ENCODE measurements at places on chromosomes 13 and 19.

DNA sequence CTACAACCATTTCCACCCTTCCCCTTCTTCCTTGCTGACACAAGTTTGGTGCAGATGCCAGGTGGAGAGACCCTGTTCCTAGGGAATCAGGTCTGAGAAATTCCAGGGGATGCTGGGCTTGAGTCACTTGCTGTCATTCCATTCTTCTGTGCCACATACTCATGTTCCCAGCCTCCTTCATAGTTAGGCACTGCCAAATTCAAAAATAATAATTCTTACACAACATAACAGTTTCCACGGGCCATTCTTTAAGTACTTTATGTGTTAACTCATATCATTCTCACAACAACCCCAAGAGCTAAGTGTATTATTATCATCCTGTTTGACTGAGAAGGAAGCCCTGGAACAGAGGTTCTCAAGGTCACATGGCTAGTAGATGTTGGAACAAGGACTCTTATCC, 27.1 kb upstream of the POMP start:
- no peak for DNase-seq

- DNase-seq = no peak
Measured at GRCh38 chr19:29917911-29918310, 24.1 kb upstream of the URI1 start.

GRCh38 chr19:54674021-54674617, 11.3 kb downstream of the LILRB4 start:
- DNase-seq = no peak

DNA sequence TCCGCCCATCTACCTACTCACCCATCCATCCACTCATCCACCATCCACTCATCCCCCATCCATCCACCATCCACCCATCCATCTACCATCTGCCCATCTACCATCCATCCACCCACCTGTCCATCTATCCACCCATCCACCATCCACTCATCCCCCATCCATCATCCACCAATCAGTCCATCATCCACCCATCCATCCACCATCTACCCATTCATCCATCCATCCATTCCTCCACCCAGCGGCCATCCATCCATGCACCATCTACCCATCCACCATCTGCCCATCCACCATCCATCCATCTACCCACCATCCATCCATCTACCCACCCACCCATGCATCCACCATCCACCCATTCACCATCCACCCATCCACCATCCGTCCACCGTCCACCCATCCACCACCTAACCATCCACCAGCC, 13.6 kb upstream of the JUND start:
- DNase-seq = no peak

DNA sequence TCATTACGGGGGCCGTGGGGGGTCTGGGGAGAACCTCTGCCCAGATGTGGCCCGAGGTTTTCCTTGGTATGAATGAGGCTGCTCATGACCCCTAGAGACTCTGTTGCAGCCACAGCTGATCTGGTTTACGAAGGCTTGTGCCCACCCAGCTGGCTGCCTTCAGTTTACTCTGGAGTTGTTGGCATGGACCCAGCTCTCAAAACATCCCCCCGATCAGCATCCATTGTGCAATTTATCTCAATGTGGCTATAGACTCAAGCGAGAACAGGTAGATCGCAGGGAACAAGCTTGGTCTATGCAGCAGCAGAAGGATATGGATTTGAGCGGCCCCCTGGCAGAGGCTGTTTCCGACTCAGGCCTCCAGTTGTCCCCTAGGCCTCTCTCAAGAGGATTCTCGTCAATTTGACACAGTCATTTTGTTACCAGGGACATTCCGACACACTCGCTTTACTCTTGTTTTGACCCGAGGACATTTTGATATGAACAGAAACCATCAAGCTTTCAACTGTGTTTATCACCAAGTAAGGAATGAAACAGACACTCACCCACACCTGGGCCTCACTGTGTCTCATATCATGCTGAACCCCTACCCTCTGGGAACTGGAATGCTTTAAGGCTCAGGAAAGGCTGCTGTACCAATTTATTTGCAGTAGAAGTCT, 161.5 kb downstream of the KATNAL1 start:
- DNase-seq = no peak

- no peak for DNase-seq
Measured at GRCh38 chr19:1304197-1304924, 18.7 kb downstream of the EFNA2 start.

DNA sequence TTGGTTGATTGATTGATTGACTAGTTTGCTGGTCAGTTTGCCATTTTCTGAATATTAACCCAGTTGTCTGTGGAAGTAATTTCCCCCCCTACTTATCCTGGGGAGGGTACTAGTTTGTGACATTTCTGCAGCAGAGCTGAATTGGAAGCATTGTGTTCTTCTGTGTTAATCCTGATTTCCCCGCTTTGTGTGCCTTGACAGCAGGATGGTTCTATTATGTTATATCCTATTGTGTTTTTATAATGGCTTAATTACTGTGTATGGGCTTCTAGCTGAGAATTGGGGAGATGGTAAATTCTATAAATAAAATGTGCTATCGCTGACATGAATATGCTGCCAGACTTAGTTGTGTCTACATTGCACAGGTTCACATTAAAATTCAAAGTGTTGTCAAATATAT, 499.7 kb downstream of the COG6 start:
- DNase-seq = no peak

GRCh38 chr13:28451482-28452217, 43.3 kb downstream of the FLT1 start:
- DNase-seq = no peak

GRCh38 chr13:23739596-23739995, 149.6 kb downstream of the MIPEP start:
- no peak for DNase-seq

GRCh38 chr13:106496072-106496997, 39.1 kb downstream of the EFNB2 start:
- no peak for DNase-seq

- no peak for DNase-seq
Measured at GRCh38 chr19:45147835-45148676, 12.7 kb downstream of the NKPD1 start.

GRCh38 chr19:7869910-7870511, 4.2 kb downstream of the PRR36 start:
- DNase-seq = no peak

- no peak for DNase-seq
Measured at GRCh38 chr13:29963089-29963488, 112.7 kb upstream of the UBL3 start.

DNA sequence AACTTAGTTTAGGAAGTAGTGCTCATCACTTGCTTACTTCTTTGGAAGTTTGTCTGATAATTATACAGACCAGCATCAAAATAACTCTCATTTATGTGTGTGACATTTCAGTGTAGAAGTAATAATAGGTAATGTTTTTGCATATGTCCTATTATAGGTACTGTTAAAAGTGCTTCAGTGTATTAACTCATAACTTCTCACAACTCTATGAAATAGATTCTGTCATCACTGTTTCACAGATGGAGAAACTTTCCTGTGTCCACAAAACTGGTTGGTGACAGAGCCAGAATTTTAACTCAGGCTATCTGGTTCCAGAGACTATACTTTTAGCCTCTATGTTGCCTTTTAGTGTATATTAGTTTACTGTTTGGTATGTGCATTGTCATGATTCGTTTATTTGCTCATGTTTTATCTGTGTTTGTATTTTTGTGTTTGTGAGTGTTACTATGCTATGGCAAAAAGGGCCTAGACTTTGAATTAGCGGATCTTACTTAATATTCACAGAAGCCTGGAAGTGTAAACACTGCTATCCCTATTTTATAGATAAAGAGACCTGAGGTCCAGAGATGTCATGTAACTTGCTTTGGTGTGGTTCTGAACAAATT, 12.7 kb downstream of the LPAR6 start:
- no peak for DNase-seq

DNA sequence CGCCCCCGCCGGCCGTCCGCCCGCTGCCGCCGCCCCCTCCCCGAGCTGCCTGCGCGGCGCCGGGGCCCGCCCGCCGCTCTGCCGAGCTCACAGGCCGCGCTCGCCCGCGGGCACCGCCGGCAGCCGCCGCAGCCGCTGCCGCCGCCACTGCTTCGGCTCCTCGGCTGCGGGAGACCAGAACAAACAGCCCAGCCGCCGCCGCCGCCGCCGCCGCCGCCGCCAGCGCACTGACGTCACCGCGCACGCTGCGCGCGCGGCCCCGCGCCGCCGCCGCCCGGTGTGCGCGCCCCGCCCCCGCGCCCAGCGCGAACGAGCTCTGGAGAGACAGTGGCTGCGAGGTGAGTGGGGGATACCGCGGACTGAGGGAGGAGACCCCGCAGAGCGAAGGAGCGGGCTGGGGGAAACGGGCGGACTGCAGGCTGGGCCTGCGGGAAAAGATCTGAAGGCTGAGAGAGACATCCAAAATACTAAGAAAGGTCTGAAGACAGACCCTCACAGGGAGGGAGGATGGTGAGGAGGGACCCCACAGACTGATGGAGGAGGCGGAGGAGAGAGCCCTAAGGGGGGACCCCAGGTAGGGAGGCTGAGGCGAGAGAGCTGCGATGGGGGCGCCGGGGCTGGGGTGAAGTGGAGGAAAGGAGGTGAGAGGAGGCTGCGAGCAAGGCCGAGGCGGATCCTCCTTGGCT, at the start of gene BRD4:
Gene BRD4, minus strand, starts transcription at position 229 of the 686 bp plus-strand sequence. CDS start 59,440 bp downstream, outside the sequence.
- DNase-seq = peak; percentile 46

DNA sequence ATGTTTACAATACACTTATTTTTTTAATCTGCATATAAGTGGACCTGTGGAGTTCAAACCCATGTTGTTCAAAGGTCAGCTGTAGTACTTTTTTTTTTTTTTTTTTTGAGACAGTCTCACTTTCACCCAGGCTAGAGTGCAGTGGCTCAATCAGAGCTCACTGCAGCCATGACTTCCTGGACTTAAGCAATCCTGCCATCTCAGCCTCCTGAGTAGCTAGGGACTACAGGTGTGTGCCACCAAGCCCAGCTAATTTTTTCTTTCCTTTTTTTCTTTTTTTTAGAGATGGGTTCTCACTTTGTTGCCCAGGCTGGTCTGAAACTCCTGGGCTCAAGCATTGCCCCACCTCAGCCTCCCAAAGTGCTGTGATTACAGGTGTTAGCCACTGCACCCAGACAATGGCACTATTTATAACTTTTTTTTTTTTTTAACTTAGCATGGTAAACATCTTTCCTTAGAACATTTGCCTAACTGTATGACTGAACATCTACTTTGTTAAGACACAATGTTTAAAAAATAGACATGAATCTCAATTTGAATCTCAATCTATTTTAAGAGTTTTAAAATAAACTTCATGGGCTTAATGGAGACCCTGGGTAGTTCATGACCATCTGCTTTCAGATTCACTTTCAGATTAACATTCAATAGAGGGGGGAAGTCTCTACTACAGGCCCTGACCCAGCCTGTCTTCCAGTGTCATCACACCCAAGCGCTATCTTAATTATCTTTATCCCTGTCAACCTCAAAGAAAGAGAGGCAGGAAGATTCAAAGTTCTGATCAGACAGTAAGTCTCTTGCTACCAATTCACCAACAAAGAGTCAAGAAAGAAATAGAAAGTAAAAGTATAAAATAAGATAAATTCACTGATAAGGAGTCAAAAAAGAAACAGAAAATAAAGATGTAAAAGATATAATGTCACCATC, 97.7 kb upstream of the DOCK9 start:
- DNase-seq = no peak

DNA sequence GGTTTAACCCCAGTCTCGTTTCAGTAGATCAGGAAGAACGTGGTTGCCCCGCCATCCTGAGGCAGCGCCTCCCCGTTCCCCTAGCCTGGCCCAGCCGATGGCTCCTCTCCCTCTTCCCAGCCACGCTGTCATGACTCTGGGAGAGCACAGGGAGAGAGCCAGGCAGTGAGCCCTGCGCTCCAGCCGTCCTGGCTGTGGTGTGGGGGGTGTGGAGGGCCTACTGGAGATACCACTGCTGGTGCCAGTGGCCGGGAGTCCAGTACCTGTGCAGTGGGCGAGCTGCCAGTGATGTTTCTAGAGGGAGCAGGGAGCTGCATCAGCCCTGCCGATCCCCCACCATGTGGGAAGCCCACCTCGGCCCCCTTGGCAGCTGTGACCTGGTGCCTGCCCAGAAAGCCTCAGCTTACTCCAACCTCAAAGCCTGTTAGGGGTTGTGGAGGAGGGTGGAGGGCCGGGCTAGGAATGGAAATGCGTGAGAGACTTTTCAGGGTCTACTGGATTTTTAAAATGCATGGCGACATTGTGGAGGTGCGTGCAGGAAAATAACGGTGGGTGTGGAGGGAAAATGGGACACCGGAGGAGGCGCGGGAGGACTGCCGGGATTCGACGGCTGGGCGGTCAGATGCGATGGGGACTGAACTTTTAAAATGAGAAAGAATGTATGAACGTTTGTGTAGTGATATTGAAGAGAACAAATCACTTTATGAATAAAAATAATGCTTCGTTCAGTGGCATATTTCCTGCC, 4.9 kb downstream of the TEX29 start:
- no peak for DNase-seq

DNA sequence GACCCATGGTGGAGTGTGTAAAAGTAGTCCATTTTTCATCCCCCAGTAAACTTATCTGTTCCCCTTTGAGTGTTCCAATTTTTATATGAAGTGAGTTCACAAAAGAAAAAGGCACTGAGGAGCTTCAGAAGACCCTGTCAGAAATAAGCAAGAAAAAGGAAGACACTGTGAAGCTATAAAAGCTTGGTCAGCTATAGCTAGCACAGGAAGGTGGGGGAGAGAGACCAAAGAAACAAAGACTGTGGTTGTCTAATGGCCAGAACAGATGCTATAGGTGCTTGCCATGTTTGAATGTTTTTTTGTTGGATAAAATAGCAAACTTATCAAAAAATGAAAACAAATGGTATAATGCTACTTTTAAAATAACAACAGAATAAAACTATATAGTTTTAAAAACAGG, 46.5 kb downstream of the RCBTB2 start:
- no peak for DNase-seq

GRCh38 chr19:6720369-6721137, at the start of gene C3:
Gene C3, minus strand, starts transcription at chr19:6720650. Its CDS starts 61 bp downstream, at chr19:6720589.
- DNase-seq = no peak

GRCh38 chr13:93794197-93794885, 567.7 kb downstream of the GPC6 start:
- no peak for DNase-seq

GRCh38 chr13:79297128-79297527, 108.9 kb downstream of the RBM26 start:
- no peak for DNase-seq

DNA sequence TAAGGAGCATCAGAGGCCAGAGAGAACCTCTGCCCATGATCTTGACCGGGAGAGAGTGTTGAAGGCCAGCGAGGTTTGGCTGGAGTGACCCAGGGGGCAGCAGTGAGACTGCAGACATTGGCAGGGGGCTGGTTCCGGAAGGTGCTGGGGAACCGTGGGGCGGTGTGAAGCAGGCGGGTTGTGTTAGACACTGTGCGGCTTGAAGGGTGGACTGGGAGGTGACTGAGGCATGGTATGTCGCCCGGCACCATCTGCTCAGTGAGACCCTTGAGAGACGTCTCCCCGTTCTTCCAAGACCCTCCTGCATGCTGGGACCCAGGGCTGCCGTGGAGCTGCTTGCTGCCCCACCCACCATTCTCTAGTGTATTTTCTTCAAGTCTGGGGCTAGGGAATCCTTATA, 24.6 kb downstream of the CARM1 start:
- DNase-seq = no peak

- no peak for DNase-seq
Measured at GRCh38 chr13:41054919-41055619, 6.2 kb upstream of the WBP4 start.

- no peak for DNase-seq
Measured at GRCh38 chr19:49682274-49682673, 5.2 kb downstream of the PRMT1 start.
